Choroid plexus epithelial cell (primary cell): ENCODE measurements at places on chromosomes 16 and 17.

- peak; percentile 12 for DNase-seq
Measured at GRCh38 chr17:59400858-59401257, 69.4 kb downstream of the YPEL2 start.

GRCh38 chr16:30444231-30445148 lies 1.2 kb downstream of the SEPHS2 start:
- DNase-seq, result no peak

DNA sequence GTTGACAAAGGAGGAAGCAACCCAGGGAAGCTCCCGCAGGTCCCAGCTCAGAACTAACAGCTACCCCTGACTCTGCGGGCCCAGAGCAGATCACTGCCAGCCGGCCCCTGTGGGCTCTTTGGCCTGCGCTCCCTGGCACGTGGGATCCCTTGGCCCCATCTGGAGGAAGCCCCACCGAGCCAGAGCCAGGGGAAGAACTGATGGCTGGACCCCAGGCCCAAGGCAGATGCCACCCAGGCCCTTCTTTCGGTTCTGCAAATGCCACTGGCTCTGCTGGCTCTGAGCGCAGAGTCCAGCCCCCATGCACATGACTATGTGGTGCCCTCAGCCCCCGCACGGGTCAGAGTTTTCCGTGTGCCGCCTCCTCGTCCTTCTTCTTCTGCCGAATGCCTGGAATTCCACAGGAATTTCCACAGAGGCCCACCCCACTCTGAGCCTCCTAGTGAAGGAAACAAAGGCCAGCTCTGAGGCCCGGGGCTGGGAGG lies 35.8 kb upstream of the SNN start:
- peak; percentile 87 for DNase-seq

DNA sequence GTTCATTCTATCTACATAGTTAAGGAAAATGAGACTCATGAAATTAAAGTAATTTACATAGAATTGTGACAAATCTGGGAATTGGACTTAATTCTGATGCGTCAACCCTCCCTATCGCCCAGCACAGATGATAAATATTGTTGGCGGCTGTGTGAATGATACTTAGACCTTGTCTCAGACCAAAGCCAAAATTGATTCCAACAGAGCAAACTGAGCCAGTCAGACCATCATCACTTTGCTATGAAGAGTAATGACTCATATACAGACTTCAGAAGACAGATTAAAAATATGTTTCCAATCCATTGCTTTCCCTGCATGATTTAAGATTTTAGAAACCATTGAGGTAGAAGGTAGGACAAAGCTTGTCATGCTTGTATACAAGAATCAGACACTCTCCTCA lies 1156.7 kb upstream of the CDH8 start:
- DNase-seq, result no peak

- peak; percentile 71 for DNase-seq
Measured at GRCh38 chr16:31099860-31100638, 5.5 kb upstream of the VKORC1 start.

DNA sequence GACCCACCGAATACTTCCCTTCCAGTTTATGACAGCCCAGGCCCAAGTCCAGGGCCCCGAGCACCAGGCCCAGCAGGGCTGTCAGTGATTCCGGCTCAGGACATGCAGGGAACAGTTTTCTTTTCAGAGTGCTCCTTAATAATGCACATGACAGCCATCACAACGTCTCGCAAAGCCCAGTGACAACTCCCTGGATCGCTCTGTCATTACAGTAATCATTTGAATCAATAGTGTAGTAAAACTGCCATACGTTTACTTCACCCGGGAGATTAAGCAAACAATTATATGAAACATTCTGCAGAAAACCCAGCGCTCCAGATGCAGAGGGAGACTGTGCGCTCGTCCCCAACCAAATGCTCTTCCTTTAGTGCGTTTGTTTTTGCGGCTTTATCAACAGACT lies 162.6 kb upstream of the CDH13 start:
- DNase-seq, result no peak

- no peak for DNase-seq
Measured at GRCh38 chr17:7114875-7115614, 423 bp upstream of the ASGR2 start.

- no peak for DNase-seq
Measured at GRCh38 chr16:9225527-9226316, 134.3 kb downstream of the HAPSTR1 start.

GRCh38 chr17:28413804-28414203 lies 7.8 kb upstream of the SLC46A1 start:
- no peak for DNase-seq

DNA sequence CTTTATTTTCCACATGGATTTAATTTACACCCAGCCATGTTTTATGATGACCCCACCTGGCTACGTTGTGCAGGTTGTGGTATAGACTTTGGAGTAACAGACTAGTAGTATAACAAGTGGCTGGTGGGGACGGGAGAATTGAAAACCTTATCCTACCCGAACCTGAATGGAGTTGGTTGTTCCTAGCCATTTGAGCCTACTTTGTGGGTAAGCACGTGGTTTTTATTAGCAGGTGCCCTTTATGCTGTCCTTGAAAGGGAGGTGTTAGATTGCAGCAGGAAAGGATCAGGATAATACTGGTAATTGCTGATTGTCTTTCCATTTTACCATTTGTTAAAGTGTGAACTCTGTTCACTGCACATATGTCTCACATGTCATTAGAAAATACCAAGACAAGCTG lies 31.9 kb upstream of the PHAF1 start:
- DNase-seq, result no peak

DNA sequence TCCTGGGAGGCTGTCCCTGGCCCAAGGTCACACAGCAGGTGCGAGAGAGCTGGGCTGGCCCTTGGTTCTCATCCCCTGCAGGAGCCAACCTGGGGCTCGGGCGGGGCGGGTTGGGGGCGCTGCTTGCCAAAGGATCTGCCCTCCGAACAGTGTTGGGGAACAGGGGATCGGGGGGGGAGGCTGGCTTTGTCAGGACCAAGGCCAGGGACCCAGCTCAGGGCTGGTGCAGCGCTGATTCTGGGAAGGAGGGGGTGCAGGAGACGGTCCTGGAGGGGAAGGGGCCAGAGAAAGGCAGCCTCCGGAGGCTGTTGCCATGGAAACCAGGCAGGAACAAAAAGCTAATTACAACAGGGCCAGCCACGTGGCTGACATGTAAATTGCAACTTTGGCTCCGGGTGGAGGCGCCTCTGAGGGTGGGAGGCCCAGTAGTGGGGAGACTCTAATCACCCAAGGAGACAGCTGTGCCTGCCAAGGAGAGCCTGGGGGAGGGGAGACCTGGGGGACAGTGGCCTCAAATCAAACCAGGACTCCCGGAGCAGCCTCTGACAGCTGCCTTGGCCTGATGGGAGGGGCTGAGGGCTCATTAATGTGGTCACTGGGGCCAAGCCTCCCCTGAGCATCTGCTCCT lies 1.3 kb downstream of the TUBB3 start:
- DNase-seq, result peak; percentile 67

DNA sequence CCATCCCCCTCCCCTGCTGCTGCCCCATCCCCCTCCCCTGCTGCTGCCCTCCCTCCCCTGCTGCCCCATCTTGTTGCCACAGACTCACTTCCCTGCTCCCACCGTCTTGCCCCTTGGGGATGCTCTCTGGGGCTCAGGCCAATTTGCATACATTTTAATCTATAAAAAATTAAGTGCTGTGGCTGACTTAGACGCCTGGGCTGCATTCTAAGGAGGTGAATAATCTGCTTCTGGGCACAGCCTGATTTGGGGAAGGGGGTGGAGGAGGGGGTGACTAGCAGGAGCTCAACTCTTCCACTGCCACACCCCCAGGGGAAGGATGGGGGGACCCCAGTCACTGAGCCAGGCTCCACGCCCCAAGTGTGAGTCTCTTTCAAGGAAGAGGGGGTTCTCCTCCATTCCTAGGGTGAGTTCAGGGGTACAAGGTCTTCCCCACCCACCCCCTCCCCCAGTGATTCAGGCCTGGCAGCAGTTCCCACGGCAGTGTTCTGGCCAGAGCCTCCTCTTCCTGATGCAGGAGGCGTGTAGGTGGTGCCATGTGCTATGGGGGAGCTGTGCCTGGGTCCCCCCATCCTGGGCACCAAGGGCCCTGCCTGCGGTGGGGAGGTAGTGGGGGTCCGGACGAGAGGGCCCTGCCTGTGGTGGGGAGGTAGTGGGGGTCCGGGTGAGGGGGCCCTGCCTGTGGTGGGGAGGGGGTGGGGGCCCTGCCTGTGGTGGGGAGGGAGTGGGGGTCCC lies 5.0 kb downstream of the DPH1 start:
- no peak for DNase-seq

GRCh38 chr16:20899071-20899470 lies 1.1 kb downstream of the DCUN1D3 start:
- DNase-seq, result peak; percentile 76

GRCh38 chr17:27915709-27916108 lies 22.5 kb upstream of the LYRM9 start:
- no peak for DNase-seq

DNA sequence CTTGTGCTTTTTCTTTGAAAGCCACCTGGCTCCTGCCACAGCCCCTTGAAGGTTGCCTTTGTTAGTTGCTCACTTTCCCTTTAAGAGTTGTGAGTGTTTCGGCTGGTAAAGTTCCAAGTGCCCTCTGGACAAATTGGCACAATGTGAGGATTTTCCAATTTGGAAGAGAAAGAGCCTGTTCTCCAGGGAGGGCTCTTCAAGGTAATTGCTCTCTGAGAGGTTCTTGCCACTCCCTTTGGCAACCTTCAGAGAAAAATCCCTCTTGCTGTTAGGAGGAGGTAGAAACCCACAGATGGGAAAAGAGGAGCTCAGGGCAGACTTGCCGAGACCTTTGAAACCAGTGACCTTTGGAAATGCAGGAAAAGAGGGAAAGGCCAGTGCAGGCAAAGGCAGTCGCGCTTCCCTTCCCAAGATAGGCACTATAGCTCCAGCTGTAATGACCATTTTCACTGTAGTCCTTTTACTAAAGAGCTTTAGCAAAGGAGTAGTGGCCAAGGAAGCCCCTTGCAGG lies 49.0 kb upstream of the AKAP1 start:
- no peak for DNase-seq

- DNase-seq, result no peak
Measured at GRCh38 chr16:73778887-73779286, 517.7 kb upstream of the PSMD7 start.

DNA sequence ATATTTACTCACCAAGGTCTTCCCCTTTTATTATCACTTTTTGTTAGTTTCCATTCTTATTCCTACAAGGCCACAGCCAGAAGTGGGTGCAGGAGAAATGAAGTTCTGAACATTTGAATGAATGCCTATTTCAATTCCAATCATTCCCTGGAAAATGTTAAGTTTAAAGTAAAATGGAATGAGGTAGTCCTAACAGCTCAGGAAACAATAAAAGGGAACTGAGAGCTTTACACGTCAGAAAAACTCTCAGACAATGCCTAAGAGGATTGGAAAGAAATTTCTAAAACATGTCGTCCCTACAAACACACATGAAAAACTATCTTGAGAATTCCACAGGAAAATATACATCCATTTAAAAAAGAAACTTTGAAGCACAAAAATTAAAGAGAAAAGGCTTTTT lies 238.8 kb downstream of the STX8 start:
- no peak for DNase-seq

GRCh38 chr17:78974635-78975591 lies 4.8 kb downstream of the LGALS3BP start:
- peak; percentile 86 for DNase-seq

DNA sequence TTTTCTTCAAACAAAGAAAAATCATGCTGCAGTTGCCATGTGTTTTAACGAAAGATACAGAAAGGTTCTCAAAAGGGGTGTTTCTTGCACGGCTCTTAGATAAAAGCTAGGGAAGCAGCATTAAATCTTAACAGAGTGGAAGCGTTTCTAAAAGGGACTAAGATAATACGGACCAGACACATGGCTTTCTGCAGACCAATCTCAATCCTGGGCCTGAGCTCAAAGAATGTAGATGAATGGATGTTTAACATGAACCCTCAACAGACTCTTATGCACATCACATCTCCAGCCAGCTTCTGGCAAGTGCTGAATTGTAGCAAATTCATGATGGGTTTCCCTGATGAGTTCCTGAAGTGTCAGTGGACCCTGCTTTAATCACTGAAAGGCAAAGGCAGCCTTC lies 80.2 kb upstream of the COX10 start:
- no peak for DNase-seq

GRCh38 chr16:87877942-87878507 lies 8.7 kb upstream of the SLC7A5 start:
- DNase-seq, result no peak

DNA sequence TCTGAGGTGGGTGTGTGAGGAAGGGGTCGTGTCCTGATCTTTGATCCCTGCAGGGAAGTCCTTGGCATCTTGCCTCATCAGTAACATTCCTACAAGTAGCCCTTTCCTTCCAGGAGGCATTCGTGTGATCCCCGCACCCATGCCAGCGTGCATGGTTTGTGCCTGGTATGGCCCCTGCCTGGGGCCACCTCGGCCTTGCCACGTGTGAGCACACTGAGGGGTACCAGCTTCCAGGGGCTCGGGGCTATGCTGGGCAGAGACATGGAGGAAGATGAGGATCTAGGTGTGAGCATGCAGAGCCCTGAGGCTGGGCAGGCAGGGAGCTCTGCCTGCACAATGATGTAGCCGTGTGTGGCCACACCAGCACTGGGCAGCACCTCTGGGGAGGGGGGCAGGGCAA lies 6.0 kb downstream of the HSD3B7 start:
- no peak for DNase-seq

- peak; percentile 53 for DNase-seq
Measured at GRCh38 chr17:17523001-17523730, 27.0 kb upstream of the RASD1 start.

DNA sequence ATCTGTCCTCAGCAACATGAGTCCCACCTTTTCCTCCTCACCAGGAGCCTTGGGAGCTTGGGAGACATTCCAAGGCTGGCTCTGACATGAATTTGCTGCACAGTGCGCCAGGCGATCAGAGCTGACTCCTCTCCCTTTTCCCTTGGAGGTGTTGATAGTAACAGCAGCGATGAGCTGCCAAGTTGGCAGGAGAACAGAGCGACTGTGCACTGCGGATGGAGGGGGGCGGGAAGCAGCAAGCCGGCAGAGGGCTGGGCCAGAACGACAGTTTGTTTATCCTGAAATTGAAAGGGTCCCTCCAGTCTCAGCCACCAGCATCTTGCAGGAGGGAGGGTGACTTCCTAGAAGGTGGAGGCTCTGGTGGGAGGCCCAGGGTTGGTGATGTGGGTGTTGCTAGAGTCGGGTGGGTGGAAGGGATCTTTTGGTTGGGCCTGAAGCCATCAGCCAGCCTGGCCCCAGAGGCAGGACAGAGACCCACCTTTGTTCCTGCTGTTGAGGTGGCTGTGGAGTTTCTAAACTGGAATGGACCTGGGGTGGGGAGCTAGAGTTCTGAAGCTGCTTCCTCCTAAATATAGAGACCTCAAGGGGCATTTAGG lies 22.5 kb upstream of the DYNLL2 start:
- DNase-seq, result peak; percentile 47

DNA sequence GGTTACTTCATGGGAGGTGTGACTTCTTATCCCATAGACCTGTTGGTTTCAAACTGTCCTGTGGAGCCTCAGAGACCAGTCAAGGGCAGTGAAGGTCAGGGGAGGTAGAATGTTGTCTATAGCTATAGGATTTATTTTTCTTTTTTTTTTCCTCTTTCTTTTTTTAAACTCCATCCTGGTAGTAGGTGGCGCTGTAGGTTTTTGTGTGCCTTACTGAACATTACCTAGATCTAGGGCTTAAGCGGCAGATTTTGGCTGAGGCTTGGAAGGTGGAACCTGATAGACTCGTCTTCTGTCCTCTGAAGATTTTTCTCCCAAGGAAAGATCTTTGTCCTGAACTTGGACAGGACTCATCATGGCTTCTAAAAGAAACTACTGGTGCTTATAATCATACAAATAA lies 8.2 kb upstream of the LASP1NB start:
- no peak for DNase-seq

- DNase-seq, result no peak
Measured at GRCh38 chr16:20755238-20755637, 8.6 kb upstream of the ACSM3 start.

GRCh38 chr17:17719199-17719940 lies 38.1 kb downstream of the RAI1 start:
- DNase-seq, result no peak

GRCh38 chr16:82899731-82900450 lies 273.1 kb downstream of the CDH13 start:
- DNase-seq, result no peak
